Activated T-cell treated with anti-CD3 and anti-CD28 coated beads for 4 hours (primary cell): ENCODE measurements at places on chromosomes 16 and 17.

- no peak for DNase-seq
Measured at GRCh38 chr16:1164975-1165374, 12.1 kb downstream of the CACNA1H start.

- no peak for DNase-seq
Measured at GRCh38 chr17:68598074-68598473, 3.1 kb downstream of the FAM20A start.

GRCh38 chr16:65227150-65227835 is 105.4 kb upstream of the CDH11 start:
- no peak for DNase-seq

DNA sequence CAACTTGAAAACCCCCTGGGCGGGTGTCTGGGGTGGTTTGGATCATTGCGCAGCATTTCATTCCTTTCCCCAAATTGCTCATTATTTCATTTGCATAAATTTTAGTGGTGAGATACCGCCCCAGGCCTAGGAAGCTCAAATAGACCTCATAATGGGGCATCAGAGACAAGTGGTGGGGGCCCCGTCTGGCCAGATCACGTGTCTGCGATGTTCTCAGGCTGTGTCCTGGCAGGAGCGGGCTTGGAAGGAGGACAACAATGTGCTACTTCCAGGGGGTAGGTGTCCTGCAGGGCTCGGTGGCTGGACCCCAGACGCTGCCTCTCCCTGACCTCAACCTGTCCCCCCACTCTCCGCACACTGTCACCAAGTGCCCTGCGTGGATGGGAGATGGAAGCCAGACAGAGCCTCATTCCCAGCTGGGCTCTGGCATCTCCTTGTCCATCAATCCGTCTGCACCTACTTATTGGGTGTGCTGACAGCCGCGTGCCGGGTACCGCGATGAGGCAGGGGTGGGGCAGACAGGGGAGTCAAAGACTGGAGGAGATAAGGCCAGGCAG is 116.9 kb downstream of the NTN1 start:
- no peak for DNase-seq

- no peak for DNase-seq
Measured at GRCh38 chr17:74712756-74713155, at the start of gene CD300LF. Gene CD300LF (minus strand): TSS chr17:74712923. CDS start chr17:74712866, 57 bp downstream.

DNA sequence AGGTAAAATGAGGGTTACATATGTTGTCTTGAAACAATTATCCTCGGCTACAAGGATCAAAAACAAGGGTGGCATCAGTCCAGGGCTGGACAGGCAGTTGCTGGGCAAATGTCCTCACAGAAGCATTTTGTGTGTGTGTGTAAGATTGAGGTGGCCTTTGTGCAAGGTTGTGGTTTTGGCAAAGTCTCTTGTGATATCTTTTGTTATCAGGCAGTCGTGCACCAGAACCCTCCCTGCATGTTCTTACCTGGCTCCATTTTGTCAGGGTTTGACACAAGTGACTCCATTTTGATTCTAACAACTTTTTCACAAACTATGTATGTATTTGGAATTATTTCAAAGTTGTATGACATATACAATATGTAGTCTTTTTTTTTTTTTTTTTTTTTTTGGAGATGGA is 20.0 kb downstream of the CHAD start:
- DNase-seq = no peak

DNA sequence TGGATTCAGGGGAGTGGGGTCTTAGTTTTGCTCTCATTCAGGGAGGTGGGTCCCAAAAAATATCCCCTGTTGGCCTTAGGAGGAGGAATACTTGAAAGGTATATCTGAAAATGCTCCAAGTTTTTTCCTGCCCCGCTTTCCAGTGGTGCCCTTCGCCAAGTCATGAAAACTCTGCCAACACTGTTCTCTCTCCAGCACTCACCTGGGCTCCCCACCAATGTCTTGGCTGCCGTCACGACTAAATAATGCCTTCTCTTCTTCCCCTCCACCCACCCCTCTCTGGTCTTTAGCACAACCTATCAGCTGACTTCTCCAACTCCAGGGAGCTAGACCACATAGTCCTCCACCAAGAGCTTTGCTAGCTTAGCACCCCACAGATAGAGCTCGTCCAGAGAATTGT is 30.6 kb downstream of the ZFHX3 start:
- no peak for DNase-seq

GRCh38 chr16:18983565-18984434 is at the start of gene TMC7:
Gene TMC7 (plus strand): TSS chr16:18983934. CDS start chr16:18984064, 130 bp downstream.
- DNase-seq = no peak

DNA sequence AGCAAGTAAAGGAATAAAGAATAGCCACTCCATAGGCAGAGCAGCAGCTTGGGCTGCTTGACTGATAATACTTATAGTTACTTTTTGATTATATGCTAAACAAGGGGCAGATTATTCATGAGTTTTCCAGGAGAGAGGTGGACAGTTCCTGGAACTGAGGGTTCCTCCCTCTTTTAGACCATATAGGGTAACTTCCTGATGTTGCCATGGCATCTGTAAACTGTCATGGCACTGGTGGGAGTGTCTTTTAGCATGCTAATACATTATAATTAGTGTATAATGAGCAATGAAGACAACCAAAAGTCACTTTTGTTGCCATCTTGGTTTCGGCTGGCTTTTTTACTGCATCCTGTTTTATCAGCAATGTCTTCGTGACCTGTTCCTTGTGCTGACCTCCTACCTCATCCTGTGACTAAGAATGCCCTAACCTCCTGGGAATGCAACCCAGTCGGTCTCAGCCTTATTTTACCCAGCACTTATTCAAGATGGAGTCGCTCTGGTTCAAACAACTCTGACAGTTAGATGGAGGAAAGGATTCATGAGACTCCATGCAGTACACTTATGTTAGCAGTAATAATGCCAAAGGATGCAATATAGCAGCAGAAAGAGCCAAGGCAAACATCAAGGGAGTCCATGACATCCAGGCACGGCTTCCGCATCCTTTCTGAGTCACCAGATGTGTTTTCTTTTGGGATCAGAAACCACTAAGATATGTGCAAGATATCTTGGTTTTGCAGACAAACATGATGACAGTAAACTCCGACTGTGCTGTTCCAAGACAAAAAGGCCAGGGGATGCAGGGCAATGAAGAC is 55.8 kb upstream of the B4GALNT2 start:
- no peak for DNase-seq

DNA sequence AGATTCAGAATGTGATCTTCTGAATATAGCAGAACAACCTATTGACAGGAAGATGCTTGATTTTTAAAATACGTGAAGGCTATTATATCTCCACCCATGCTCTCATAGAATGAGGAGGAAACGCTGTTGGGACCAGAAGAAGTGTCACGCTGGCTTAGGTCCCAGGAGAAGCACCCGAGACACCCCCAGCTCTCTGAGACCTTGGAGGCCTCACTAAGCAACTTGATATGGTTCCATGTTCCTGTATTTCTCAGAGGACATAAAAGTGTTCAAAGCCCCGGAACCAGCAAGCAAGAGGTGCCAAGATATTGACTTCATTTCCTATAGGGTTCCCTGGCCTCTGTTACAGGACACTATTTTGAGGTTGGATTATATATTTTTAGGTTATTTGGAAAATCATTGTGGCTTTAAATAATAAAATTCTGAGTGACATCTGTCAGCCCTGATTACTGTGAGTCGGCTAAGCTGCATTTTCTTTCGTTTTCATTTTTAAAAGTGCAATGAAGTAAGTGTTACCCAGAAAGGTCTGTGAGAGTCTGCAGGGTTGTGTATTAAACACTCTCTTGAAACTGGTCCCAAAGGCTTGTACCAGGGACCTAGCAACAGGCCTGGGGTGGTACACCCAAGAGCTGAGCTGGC is 400.0 kb downstream of the SOX9 start:
- DNase-seq = no peak

GRCh38 chr17:59105852-59106462 is 723 bp downstream of the TRIM37 start:
- peak; percentile 61 for DNase-seq

- DNase-seq = no peak
Measured at GRCh38 chr16:14344292-14344691, 273.2 kb downstream of the MRTFB start.

- DNase-seq = no peak
Measured at GRCh38 chr17:28509789-28510188, 3.6 kb downstream of the FOXN1 start.

GRCh38 chr17:17401271-17401781 is 75.5 kb upstream of the MED9 start:
- DNase-seq = no peak

DNA sequence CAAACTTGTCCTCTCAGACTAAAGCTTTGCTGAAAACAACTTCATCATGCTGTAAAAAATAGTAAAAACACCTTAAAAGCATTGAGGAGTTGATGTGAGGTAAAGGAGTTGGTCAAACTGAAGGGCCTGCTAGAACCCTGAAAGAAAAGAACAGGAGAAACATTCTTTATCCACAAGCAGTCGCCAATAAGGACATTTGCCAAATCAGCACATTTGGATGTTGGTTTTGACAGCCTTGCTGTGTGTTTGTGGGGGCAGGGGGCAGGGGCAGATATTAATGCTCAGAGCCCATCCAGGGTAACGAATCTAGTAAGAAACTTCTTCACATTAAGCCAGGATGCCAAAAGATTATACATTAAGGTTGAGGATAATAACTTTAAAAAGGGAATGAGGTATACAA is 399.9 kb upstream of the ZFHX3 start:
- DNase-seq = no peak

DNA sequence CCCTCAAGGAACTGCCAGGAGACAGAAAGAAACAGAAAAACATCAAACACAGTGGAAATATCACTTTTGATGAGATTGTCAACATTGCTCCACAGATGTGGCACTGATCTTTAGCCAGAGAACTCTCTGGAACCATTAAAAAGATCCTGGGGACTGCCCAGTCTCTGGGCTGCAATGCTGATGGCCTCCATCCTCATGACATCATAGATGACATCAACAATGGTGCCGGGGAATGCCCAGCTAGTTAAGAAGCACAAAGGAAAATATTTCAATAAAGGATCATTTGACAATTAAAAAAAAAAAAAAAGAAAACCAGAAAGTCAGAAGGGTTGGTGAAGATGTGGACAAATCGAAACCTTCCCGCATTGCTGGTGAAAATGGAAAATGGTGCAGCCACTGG is 14.9 kb upstream of the CHMP6 start:
- DNase-seq = no peak

DNA sequence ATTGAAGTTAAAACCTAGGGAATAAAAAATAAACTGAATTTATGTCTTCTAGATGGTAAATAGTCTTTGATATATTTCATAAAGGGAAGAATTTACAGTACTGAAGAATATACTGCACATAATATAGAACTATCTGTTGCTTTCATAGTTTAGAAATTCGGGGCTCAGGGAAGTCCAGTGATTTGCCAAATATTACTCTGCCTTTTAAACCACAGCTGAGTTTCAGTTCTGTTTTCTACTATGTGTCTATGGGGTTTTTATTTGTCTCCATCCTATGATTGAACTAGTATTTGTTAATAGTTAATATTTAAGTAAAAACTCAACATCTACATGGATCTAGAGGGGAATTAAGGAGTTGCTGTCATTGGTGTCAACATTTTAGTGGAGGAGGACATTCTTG is 715.0 kb upstream of the CDH8 start:
- no peak for DNase-seq

DNA sequence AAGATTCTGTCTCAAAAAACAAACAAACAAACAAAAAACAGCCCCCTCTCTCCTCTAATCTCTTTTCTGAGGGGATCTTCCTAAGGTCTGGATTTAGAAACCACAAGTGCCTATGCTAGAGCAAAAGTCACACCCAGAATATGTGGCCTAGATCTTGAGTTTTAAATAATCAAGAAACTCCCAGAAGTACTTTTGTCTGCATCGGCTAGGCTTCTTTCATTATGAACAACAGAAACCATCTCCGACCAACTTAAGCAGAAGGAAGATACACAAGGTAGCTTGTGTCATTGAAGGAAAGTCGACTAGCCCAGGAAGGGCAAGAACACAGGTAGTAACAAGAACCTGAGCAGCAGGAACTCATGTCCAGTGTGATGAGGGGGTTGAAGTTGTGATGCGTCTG is 73.9 kb upstream of the KIFC3 start:
- no peak for DNase-seq
